Stimulated activated CD4-positive, alpha-beta T cell treated with anti-CD3 and anti-CD28 coated beads, Interleukin-1b, Interleukin-23, amount 100 ng/mL, for 1 hour (primary cell): ENCODE measurements at places on chromosomes 4 and X.

DNA sequence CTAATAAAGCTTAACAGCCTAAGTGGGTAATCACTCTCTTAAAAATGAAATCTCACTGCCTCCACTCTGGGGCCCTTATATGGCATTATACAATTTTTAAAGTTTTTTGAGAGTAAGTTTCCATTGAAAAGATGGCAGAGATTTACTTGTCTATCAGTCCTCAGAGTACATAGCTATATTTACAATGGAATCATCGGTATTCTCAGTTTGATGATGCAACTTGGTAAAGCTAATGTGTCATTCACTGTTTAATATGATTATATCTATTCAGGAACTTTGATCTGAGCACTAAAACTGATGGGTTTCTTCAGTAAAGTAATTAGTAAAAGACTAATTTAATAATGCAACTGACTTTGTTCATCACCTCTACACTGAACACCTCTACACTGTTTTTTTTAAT, 51.6 kb downstream of the CT47B1 start:
- no peak for DNase-seq

- no peak for DNase-seq
Measured at GRCh38 chr4:82618103-82618720, 56.4 kb upstream of the TMEM150C start.

- no peak for DNase-seq
Measured at GRCh38 chrX:11589641-11590040, 76.1 kb downstream of the ARHGAP6 start.

DNA sequence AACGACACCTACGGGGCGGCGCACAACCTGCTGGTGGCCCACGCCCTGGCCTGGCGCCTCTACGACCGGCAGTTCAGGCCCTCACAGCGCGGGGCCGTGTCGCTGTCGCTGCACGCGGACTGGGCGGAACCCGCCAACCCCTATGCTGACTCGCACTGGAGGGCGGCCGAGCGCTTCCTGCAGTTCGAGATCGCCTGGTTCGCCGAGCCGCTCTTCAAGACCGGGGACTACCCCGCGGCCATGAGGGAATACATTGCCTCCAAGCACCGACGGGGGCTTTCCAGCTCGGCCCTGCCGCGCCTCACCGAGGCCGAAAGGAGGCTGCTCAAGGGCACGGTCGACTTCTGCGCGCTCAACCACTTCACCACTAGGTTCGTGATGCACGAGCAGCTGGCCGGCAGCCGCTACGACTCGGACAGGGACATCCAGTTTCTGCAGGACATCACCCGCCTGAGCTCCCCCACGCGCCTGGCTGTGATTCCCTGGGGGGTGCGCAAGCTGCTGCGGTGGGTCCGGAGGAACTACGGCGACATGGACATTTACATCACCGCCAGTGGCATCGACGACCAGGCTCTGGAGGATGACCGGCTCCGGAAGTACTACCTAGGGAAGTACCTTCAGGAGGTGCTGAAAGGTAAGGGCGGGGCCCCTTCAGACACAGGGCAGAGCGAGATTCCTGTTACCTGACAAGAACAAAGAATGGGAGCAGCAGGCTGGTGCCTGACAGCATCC, 11.7 kb downstream of the RPL9 start:
- no peak for DNase-seq

DNA sequence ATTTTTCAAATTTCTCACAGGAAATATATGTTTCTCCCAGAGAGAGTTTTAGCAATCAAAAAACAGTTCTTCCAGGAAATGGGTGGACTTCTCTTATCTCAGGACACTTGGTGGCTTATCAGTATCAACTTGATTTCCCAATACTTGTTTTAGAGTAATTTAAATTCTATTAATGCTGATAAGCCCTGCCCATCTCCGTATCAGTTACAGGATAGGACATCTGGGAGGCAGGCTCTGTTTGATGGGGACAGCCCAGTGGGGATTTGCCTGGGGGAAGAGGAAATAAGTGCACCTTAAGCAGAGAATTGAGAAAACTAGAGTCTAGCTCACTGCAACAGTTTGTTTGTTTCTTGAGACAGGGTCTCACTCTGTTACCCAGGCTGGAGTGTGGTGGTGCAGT, 43.2 kb upstream of the PDGFRA start:
- DNase-seq = no peak

GRCh38 chr4:10441512-10441911, 15.7 kb downstream of the ZNF518B start:
- no peak for DNase-seq

DNA sequence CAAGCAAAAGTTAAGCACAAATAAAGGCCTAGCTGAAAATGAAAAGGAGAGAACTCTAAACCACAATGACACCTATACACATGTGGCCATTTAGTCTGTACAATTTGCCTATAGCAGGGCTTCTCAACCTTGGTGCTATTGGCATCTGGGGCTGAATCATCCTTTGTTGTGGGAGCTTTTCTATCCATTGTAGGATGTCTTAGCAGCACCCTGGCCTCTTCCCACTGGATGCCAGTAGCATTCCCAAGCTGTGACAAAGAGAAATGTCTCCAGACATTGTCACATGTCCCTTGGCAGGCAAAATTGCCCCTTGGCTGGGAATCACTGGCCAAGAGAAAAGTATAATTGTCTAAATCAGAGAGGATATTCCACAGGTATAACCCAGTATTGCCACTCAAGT, 13.5 kb upstream of the PRPS2 start:
- DNase-seq = no peak

DNA sequence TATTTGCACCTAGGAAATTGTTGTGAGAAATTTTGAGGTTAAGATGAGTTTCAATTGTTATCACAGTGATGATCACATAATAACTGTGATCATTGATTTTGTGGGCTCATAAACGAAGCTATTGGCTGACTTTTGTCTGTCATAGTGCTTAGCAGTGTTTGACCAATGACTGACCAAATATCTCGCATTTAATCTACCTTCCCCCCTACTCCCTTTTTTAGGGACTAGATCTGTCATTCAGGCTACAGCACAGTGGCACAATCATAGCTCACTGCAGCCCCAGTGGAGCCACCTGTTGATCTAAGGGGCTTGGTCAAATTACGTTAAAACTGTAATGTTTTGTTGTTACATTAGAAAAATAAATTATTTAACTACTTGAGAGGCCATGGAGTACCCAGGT, 1.5 kb downstream of the FUNDC2 start:
- no peak for DNase-seq

- DNase-seq = no peak
Measured at GRCh38 chr4:8171984-8172924, 13.6 kb upstream of the ABLIM2 start.

DNA sequence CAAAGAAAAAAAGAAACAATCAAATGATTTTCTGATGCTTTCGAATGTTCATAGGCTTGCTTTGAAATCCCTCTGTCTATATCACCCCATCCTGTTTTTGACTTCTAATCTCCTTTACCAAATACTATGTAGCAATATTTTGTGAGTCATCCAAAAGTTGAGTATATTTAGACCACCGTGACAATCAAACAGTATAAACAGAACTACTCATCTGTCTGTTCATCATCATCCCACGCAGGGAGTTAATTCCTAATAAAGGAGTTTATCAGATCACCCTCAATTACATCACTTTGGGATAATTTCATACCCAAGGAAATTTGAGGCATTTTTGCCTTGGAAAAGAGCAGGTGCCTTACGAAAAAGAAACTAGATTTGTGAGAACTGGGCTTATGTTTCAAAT, 212.9 kb downstream of the CBR4 start:
- no peak for DNase-seq

DNA sequence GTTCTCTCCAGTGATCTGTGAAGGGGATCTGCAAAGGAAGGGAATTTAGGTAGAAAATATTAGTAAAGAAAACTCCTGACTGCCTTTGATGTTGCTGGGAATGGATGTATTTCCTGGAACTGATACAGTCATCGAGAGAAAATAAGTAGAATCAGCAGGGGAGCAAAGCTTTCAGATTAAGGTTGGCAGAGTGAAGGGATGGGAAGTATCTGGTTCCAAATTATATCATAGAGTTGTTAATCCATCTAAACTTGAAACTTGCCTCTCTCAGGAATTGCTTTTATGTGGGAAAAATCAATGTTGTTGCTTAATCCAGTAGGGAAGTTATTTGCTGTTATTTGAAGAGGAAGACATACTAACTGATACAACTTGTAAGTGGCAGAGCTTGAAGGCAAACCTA, 19.3 kb downstream of the EPHA5 start:
- no peak for DNase-seq

DNA sequence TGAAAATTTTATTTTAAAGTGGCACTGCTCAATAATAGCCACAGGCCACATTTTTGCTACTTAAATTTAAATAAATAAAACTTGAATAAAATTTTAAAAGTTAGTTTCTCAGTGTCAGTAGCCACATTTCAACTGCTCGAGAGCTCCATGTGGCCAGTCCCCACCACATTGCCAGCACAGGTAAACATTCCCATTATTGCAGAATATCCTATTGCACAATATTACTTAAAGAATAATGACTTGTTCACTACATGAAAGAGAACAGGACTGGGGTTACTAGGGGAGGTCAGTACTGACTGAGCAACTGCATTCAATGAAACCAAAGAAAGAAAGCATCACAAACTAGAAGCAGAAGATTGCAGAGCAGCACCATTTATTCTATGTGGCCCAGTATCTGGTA, 2201.6 kb upstream of the TENM3 start:
- no peak for DNase-seq

GRCh38 chr4:8646296-8647093, 53.9 kb downstream of the CPZ start:
- no peak for DNase-seq

- no peak for DNase-seq
Measured at GRCh38 chrX:111387470-111388070, 24.4 kb downstream of the DCX start.

GRCh38 chr4:140612357-140612756, 43.6 kb upstream of the UCP1 start:
- no peak for DNase-seq

DNA sequence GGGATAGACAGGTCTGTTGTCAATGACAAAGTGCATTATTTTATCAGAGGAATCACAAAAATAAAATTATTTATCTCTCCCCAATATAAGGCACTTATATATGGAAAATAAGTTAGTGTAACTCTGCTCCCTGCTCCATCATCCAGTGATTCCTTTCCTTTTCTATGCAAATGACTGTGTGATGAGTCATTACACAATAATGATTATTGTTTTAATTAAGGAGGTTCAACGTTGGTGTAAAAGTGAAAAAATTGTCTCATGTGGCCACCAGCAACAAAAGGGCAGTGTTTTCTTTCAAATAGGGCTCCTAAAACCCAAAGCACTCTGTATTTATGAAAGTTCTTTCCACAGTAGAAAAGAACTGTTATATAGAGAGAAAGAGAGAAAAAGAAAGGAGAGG, 16.7 kb downstream of the SLC7A11 start:
- no peak for DNase-seq

DNA sequence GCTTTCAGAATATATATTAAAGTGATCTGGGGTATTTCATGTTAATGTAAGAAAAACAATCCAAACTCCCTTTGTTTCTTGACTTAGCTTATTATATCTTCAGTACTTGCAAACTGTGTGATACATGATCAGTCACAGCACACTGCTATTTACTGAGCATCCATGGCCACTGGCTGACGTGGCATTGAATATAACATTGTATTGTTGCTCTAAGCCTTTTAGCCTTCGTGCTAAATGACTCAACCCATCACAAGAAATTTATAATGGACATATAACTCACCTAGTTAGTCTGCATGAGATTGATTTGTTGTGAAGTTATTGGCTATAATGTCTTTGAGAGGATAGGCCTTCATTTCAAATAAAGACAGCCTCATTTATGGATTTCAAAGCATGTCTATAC, 642.6 kb downstream of the IL1RAPL1 start:
- DNase-seq = no peak

GRCh38 chrX:154828016-154828408, 6.5 kb downstream of the SMIM9 start:
- no peak for DNase-seq

DNA sequence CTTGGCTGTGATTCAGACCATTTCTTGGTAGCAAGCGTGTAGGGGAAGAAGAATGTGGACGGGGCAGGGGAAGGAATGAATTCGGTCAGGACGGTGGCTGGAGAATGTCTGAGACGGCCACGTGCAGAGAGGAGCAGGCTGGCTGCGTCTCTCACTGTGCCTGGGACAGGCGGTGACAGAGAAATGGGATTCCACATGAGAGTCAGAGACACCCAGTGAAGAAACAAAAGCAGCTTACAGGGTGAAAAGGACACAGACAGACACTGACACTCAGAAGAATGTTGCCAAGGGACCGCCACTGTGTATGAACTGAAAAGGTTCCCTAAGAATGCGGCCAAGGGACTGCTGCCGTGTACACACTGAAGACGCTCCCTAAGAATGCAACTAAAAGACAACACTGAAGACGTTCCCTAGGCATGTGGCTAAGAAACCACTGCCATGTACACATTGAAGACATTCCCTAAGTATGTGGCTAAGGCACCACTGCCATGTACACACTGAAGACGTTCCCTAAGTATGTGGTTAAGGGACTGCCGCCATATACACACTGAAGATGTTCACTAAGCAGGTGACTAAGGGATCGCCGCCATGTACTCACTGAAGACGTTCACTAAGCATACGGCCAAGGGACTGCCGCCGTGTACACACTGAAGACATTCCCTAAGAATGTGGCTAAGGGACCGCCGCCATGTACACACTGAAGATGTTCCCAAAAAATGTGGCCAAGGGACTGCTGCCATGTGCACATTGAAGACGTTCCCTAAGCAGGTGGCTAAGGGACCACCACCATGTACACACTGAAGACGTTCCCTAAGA, 49.1 kb downstream of the DHRSX start:
- no peak for DNase-seq

- DNase-seq = no peak
Measured at GRCh38 chrX:18871161-18871890, 112.6 kb downstream of the PHKA2 start.

GRCh38 chrX:154333837-154334271, 38.3 kb downstream of the TKTL1 start:
- no peak for DNase-seq

- no peak for DNase-seq
Measured at GRCh38 chr4:21134994-21135393, 434.7 kb downstream of the PACRGL start.

DNA sequence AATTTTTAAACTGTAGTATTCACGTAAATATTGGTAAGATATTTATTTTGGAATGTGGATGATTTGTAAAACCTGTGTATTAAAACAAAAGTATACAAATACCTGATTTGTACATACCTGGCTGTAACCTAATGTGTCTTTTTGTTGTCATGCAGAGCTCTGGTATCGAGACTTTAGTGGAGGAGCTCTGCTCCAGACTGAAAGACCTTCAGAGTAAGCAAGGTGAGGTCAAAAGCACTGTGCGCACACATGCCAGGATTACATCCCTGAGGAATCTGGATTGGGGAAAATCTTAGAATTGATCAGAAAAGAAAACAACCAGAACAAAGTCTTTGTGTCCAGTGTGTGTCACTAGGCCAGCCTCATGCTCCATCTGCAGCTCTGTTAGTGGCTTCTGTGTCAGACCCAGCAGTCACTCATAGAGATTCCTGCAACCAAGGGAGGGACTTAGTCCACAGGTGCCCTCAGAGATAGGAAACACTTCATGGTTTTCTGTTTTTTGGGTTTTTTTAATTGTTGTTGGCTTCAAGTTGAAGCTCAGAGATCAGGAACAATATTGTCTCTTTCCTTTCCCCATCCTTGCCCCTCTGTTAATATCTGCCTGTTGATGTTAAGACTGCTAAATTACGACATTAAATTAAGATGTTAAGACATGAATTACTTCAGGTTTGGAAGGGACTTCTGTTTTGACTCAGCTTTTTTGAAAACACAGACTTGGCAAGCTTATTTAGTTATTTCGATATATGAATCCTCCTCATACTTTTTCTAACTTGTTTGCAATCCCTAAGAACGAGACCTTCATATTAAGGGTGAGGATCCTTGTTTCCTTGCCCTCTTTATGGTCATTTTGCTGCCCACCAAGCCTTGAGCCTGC, 52.4 kb upstream of the TBC1D14 start:
- no peak for DNase-seq
